ENCODE measurements at places on chromosomes 7 and 10. TPM values are rescaled to one million over a fixed set of nuclear protein-coding genes. Genes with fewer than 3 reads are reported as not detected.

DNA sequence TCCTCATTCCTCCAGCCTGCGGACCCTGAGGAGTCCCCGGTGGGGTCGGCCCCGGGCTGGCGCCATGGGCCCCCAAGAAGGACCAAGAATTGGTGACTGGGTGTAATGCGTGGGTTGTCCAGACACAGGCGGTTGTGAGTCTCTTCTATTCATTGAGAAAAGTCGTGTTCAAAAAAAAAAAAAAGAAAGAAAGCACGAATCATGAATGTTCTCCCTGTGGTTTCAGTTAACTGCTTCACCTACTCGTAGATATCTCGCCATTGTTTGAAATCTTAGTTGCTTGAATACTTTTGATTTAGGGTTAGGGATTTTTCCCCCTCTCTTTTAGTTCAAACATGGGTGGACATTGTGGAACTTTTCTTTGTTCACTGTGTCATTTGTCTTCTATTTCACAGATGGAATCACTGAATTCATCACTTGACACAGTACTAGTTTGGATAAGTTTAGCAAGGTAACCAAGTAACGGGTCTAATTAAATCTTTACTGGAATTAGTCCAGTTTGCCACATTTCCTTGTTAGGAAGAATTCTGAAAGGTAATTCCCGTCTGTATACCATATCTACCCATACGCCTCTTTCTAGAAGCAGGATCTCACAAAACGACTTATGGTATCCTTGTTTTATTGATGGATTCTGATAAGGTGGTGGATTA, 775 bp downstream of the STARD3NL start:
- peak overlapping the region; percentile 78 for H3K27ac ChIP-seq
- peak overlapping the region; percentile 83 for H3K4me3 ChIP-seq
- H3K27me3 ChIP-seq: no peaks in the 10 kb centered on the region
- H3K4me1 ChIP-seq: peaks cover 12% of the 10 kb centered on the region
- no peaks in the 10 kb centered on the region for H3K36me3 ChIP-seq

DNA sequence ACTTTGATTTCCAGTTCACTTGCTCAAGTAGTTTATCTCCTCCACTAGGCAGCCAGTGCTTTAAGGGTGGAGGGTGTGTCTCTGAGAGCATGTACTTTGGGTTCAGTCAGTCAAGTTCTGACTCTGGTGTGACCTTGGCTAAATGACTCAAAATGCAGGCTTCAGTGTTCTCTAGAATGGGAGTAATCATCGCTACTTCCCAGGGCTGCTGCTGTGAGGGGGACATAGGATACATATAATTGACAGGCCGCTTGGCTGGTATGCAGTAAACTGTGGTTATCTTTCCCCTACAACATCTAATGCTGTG, 3.5 kb downstream of the PTPRE start:
- H3K4me1 ChIP-seq: peaks cover 3% of the 10 kb centered on the region
- DNase-seq: no peak
- no peaks in the 10 kb centered on the region for H3K36me3 ChIP-seq
- peaks cover 4% of the 10 kb centered on the region for H3K27me3 ChIP-seq
- H3K4me3 ChIP-seq: no peak overlapping the region

- H3K4me3 ChIP-seq: no peak within 1 kb of the TSS
- H3K4me1 ChIP-seq: peaks cover 9% of the 10 kb centered on the region
- H3K27ac ChIP-seq: no peak within 1 kb of the TSS
- H3K27me3 ChIP-seq: peaks cover 35% of the 10 kb centered on the region
- H3K36me3 ChIP-seq: no peaks in the 10 kb centered on the region
- peak; percentile 26 for DNase-seq
Measured at GRCh38 chr10:70441161-70441894, at the start of gene NODAL. NODAL (minus strand) TSS chr10:70441681; CDS start chr10:70441667, 14 bp downstream.

DNA sequence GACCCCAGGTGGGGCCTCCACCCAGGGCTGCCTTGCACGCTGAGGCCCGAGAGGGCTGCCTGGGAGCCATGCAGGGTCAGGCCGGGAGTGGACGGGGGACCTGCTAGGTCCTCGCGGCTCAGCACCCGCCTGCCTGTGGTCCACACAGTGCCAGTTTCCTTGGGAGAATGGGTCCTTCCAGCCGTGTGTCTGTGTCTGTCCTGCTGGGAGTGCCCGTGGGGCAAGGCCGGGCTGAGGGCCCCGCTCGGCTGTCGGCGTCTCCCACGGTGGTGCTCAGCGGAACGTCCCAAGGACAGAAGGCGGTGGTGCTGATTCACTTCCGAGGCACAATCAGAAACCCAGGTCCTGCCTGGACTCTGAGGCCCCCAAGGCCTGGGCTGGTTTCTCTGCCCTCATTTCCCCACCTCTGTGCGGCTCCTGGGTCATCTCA, 23.2 kb upstream of the GTPBP4 start:
- peaks cover 4% of the 10 kb centered on the region for H3K4me1 ChIP-seq
- DNase-seq: no peak
- no peaks in the 10 kb centered on the region for H3K27me3 ChIP-seq
- no peaks in the 10 kb centered on the region for H3K36me3 ChIP-seq
- H3K27ac ChIP-seq: no peak overlapping the region

GRCh38 chr7:73809467-73809951, 21.3 kb upstream of the CLDN4 start:
- peaks cover 2% of the 10 kb centered on the region for H3K4me1 ChIP-seq
- H3K27ac ChIP-seq: no peak overlapping the region
- no peak overlapping the region for H3K4me3 ChIP-seq
- no peak for DNase-seq
- H3K36me3 ChIP-seq: no peaks in the 10 kb centered on the region

- H3K27ac ChIP-seq: peak overlapping the region; percentile 65
- peak; percentile 57 for DNase-seq
- H3K36me3 ChIP-seq: no peaks in the 10 kb centered on the region
- H3K4me1 ChIP-seq: peaks cover 13% of the 10 kb centered on the region
Measured at GRCh38 chr7:135253851-135254771, 20.5 kb downstream of the STRA8 start.

- H3K27me3 ChIP-seq: no peaks in the 10 kb centered on the region
- H3K4me1 ChIP-seq: peaks cover 26% of the 10 kb centered on the region
- no peak overlapping the region for H3K27ac ChIP-seq
- no peak for DNase-seq
Measured at GRCh38 chr10:102965311-102965851, 47.3 kb downstream of the CNNM2 start.

- peak; percentile 54 for DNase-seq
- no peaks in the 10 kb centered on the region for H3K27me3 ChIP-seq
- no peaks in the 10 kb centered on the region for H3K36me3 ChIP-seq
Measured at GRCh38 chr10:35339942-35340341, 3.6 kb downstream of the CCNY start.

DNA sequence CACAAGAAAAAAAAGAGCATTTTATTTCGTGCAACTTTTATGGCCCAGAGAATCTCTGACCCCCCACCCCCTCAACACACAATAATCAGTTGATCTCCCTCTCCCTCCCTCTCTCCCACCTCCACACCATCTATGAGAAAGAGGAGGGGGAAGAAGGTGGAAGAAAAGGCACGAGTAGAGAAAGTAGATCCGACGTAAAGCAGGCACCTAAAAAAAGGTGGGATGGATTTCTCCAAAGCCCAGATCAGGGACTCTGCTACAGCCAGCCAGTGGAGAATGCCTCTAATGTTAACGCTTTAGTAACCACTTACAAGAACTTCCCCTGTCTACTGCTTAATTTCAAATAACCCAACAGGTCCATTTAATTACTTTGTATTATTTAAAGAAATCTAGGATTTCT, 24.4 kb downstream of the KMT2C start:
- no peak overlapping the region for H3K27ac ChIP-seq
- DNase-seq: no peak
- H3K4me1 ChIP-seq: no peaks in the 10 kb centered on the region

GRCh38 chr10:62540389-62540788, 166.2 kb downstream of the ZNF365 start:
- no peaks in the 10 kb centered on the region for H3K4me1 ChIP-seq
- H3K27ac ChIP-seq: no peak overlapping the region
- no peak for DNase-seq
- H3K27me3 ChIP-seq: no peaks in the 10 kb centered on the region
- H3K36me3 ChIP-seq: no peaks in the 10 kb centered on the region

DNA sequence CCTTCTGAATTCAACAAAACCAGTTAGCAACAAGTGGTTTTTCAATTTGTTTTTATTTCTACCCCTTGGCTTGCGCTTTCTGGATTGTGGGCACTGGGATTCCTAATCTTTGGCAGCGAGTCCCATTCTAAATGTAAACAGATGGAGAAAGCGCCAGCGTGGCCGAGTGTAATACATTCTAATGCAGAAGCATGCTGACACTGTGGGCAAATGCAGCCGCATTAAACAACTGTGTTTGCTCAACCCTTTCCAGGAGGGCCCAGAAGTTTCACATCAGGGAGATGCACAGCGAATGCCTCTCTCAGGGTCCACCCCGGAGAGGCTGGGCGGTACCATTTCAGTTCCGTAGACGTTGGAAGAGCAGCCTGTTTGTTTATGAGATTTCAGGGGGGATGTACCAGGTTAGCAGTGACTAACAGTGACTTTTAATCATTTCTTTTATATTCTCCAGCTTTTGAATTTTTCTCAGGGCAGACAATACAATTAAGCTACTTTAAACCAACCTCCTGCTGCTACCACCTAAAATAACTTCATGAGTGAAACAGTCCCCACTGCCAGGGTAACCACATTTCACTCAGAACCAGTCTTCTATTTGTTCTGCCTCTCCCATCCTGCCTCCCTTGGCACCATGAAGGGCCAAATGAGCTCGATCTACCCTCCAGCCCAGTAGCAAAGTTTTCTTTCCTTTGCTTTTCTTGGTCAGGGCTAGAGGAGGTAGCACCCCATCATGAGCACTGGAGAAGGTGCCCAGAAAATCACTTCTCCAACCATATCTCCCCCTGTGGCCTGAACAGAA, 164.2 kb upstream of the ITGB1 start:
- DNase-seq: peak; percentile 72
- H3K27ac ChIP-seq: peak overlapping the region; percentile 6
- no peaks in the 10 kb centered on the region for H3K27me3 ChIP-seq
- H3K4me1 ChIP-seq: peaks cover 6% of the 10 kb centered on the region

- H3K4me3 ChIP-seq: no peak overlapping the region
- H3K27ac ChIP-seq: no peak overlapping the region
- peaks cover 4% of the 10 kb centered on the region for H3K36me3 ChIP-seq
Measured at GRCh38 chr7:127733986-127734385, 82.0 kb downstream of the SND1 start.

DNA sequence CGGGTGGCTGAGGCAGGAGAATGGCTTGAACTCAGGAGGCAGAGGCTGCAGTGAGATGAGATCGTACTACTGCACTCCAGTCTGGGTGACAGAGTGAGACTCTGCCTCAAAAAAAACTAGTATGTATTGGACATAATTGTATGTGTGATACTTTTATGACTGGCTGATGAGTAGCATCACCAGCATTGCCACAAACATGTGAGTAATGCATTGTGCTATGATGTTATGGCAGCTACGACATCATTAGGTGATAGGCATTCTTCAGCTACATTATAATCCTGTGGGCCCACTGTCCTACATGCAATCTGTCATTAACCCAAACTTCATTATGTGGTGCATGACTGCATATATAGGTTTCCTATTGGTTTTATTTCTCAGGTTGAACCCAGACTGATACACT, 352.4 kb downstream of the GALNT17 start:
- peaks cover 3% of the 10 kb centered on the region for H3K4me1 ChIP-seq
- no peaks in the 10 kb centered on the region for H3K36me3 ChIP-seq
- H3K27ac ChIP-seq: no peak overlapping the region
- H3K4me3 ChIP-seq: no peak overlapping the region

DNA sequence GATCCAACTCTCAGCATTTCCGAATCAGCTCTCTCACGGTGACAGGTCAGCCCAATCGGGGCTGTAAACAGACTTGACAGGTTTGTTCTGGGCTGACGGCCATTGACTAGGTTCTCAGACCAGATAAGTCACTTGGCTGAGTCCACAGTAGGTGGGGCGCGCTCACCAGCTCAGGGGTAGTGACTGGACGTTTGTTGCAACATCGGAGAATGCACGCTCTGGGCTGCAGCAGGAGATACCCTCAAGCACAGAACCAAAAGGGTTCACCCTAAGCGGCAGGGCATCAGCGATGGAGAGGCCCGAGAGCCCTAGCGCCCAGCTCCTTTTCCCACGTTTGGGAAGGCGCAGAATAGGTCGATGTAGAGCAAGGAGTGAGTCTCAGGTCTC, 1.8 kb downstream of the KLLN start:
- H3K4me1 ChIP-seq: no peaks in the 10 kb centered on the region
- H3K4me3 ChIP-seq: peak overlapping the region; percentile 71
- H3K27me3 ChIP-seq: no peaks in the 10 kb centered on the region
- H3K27ac ChIP-seq: peak overlapping the region; percentile 91
- DNase-seq: peak; percentile 66

- H3K27me3 ChIP-seq: no peaks in the 10 kb centered on the region
- peaks cover 34% of the 10 kb centered on the region for H3K4me1 ChIP-seq
- DNase-seq: no peak
- H3K36me3 ChIP-seq: no peaks in the 10 kb centered on the region
- H3K27ac ChIP-seq: no peak overlapping the region
Measured at GRCh38 chr10:74926791-74927585, 100.6 kb downstream of the KAT6B start.

- H3K4me1 ChIP-seq: peaks cover 4% of the 10 kb centered on the region
- no peaks in the 10 kb centered on the region for H3K27me3 ChIP-seq
- H3K36me3 ChIP-seq: peaks cover 2% of the 10 kb centered on the region
- H3K4me3 ChIP-seq: no peak overlapping the region
Measured at GRCh38 chr7:102004229-102004628, 186.8 kb downstream of the CUX1 start.

- no peak overlapping the region for H3K27ac ChIP-seq
- H3K36me3 ChIP-seq: no peaks in the 10 kb centered on the region
- no peaks in the 10 kb centered on the region for H3K4me1 ChIP-seq
- no peak overlapping the region for H3K4me3 ChIP-seq
Measured at GRCh38 chr7:158442260-158442659, 145.4 kb downstream of the PTPRN2 start.

GRCh38 chr7:155173905-155174304, 103.8 kb downstream of the HTR5A start:
- DNase-seq: no peak
- H3K4me1 ChIP-seq: no peaks in the 10 kb centered on the region
- H3K36me3 ChIP-seq: no peaks in the 10 kb centered on the region

- no peaks in the 10 kb centered on the region for H3K27me3 ChIP-seq
- peaks cover 23% of the 10 kb centered on the region for H3K36me3 ChIP-seq
- no peak for DNase-seq
- H3K4me3 ChIP-seq: no peak overlapping the region
- H3K4me1 ChIP-seq: peaks cover 4% of the 10 kb centered on the region
Measured at GRCh38 chr10:29486433-29486832, 148.3 kb downstream of the SVIL start.

The DNAJC30 gene
- total RNA-seq: 14.4 TPM

The C7orf57 gene
- 9.4 TPM for total RNA-seq

The ZNF467 gene
- 27.2 TPM for total RNA-seq

The SLC13A1 gene
- not detected for total RNA-seq

The FGFBP3 gene
- total RNA-seq: 2.3 TPM

The PKD2L1 gene
- total RNA-seq: 1.1 TPM

The ZNF365 gene
- total RNA-seq: 0.80 TPM

The SPDYE16 gene
- total RNA-seq: 0.28 TPM

The STAMBPL1 gene
- 24.5 TPM for total RNA-seq

The OR13A1 gene
- total RNA-seq: 0.15 TPM

The CDK1 gene
- total RNA-seq: 3.2 TPM

The CYP2C19 gene
- not detected for total RNA-seq

The TLL2 gene
- total RNA-seq: 0.23 TPM
